GM12865 (cell line): ENCODE measurements at places on chromosomes 11 and 22.

DNA sequence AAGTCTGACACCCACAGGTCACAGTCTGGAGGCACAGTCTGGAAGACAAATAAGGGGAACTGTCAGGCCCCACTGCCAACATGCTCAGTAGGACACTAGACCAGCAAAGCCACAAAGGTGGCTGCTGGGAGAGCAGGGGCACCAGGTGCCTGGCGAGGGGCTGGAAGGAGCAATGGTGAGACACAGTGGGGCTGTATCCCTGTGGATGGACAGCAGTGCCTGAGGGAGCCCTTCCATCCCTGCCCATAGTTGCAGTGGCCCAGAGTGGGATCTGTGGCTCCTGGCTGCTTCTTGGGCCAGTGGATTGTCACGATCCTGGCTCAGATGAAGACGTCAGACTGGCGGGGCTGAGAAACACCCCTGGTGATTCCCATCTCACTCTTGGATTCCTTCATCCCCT is 154.6 kb downstream of the DSCAML1 start:
- no peak for DNase-seq

GRCh38 chr11:660681-661444 is 23.8 kb downstream of the DRD4 start:
- DNase-seq: no peak

DNA sequence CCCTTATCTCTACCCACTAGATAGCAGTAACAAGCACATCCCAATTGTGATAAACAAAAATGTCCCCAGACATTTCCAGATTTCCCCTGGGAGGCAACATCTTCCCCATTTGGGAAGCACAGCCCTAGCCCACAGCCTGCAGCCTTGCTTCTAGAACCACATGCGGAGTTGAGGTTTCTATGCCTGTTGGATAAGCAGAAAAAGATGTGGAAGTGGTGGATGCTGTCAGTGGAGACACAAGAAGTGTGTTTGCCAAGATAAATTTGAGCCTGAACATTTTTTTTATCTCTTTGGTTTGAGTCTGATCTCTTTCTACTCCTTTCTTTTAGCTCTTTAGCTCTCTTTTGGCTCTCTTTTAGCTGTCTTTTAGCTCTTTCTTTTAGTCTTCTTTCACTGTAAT is 884.5 kb downstream of the NTM start:
- no peak for DNase-seq

DNA sequence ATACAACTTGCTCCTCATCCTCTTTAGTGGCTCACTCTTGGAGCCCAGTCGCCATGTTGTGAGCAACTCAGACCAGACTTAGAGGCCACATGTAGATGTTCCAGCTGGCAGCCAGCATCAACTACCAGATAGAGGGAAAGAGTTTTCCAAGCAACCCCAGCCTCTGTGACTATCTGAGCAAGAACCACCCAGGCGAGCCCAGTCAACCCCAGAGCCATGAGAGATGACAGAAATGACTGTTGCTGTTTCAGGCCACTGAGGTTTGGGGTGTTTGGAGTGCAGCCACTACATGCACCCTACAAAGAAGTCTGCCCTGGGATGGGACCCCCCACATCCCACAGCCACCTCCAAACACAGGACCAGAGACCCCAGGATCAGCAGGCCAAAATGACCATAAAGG is 24.8 kb upstream of the CLDN5 start:
- DNase-seq: no peak

- DNase-seq: no peak
Measured at GRCh38 chr11:88246696-88247095, 71.5 kb upstream of the RAB38 start.

- DNase-seq: no peak
Measured at GRCh38 chr11:67289226-67289650, at the start of gene ANKRD13D. Gene ANKRD13D, plus strand, starts transcription at chr11:67289303. Its CDS starts 158 bp downstream, at chr11:67289461.

GRCh38 chr11:117502015-117502778 is 174.5 kb downstream of the CEP164 start:
- no peak for DNase-seq

DNA sequence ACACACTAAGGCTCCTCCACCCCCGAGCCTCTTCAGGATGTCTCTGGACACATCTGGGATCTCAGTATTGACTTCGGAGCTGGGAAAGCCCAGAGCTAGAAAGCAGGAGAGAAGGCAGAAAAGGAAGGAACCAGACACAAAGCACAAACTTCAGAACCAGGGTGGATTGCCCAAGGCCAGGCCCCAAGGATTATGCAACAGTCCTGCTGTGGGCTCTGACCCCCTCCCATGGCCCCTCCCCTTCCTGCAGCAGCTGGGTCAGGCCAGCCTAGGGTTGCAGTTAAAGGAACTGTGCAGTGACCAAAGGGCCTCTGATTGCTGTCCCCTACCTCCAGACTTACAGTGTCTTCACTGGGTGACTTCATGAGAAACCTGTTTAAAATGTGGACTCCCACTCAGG is 5.3 kb downstream of the KCNE3 start:
- no peak for DNase-seq

- DNase-seq: no peak
Measured at GRCh38 chr11:68014157-68014946, 4.2 kb downstream of the ALDH3B1 start.

- no peak for DNase-seq
Measured at GRCh38 chr11:65213322-65214211, 31.8 kb downstream of the CAPN1 start.
